ENCODE measurements at places on chromosomes 2 and 18.

GRCh38 chr2:203185864-203186263 lies 53.0 kb upstream of the CYP20A1 start:
- no peak for DNase-seq

DNA sequence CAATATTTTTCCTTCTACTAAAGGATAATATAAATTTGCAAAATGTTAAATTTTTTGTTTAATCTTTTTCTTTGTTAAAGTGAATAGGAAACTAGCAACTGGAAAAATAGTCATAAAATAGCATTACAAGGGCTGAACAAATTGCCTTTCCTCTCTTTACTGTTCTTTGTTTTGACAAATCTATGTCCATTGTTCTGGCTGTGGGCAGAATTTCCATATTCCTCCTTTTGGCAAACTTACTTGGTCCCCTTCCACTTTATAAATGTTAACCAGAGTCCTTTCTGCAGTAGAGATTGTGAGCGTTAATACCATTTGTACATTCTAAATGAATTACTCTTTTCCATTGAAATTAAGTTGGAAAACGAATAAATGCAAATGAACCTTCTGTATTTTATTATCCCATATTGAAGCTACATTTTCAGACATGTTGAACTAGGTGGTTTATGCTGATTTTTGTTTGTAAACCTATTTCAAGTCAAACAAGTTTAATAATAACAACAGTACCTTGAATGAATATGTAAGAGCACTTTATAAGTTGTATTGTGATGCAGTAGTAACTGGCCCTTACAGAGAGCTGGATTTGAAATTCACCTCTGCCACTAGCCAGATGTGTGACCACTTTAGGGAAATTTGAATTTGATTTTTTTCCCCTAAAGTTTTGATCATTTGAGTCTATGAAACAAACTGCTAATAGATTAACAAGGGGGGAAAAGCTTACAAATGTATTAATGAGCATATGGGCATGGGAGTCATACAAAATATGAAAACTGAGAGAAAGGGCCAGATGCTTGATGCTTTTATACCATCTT lies 3.3 kb downstream of the RNF125 start:
- DNase-seq: no peak

GRCh38 chr2:104787298-104788065 lies 66.4 kb upstream of the POU3F3 start:
- DNase-seq: no peak

GRCh38 chr2:138121666-138122661 lies 157.7 kb downstream of the HNMT start:
- DNase-seq: no peak

Measured in activated T-helper 1 cell treated with anti-CD3 and anti-CD28 coated beads, Interleukin-2, amount 50 U/mL, for 16 hours (primary cell).